ENCODE measurements at places on chromosomes 4 and X.
A peak's percentile ranks its signal among the peaks of the same experiment; 100 is the strongest.

DNA sequence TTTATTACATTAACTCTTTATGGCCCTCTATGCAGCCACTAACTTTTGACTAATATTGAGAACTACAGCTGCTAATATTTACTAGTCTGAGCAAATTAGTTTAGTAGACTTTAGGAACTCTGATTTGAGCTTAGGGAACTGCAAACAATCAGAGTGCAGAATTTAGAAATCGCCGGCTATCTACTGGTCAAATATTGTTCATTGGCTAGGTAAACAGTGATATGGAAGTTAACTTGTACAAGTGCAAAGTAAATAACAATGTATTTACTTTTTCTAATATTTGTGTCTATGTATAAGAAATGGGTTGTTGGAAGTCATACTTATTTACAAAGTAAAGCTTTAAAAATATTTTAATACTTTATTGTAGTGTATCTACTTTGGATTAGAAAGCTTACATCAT lies 279.6 kb downstream of the CFAP299 start:
- no peaks in the 10 kb centered on the region for H3K36me3 ChIP-seq
- H3K27ac ChIP-seq, result no peak overlapping the region
- no peaks in the 10 kb centered on the region for H3K4me1 ChIP-seq
- H3K4me3 ChIP-seq, result no peak overlapping the region
- H3K27me3 ChIP-seq, result peaks cover 3% of the 10 kb centered on the region

GRCh38 chrX:134749706-134750445 lies 91.6 kb upstream of the PLAC1 start:
- no peaks in the 10 kb centered on the region for H3K36me3 ChIP-seq
- H3K27ac ChIP-seq, result no peak overlapping the region
- no peak overlapping the region for H3K4me3 ChIP-seq
- H3K27me3 ChIP-seq, result peaks cover 19% of the 10 kb centered on the region
- no peak for DNase-seq
- H3K4me1 ChIP-seq, result no peaks in the 10 kb centered on the region

- no peaks in the 10 kb centered on the region for H3K27me3 ChIP-seq
- H3K27ac ChIP-seq, result no peak overlapping the region
- H3K4me3 ChIP-seq, result no peak overlapping the region
- H3K4me1 ChIP-seq, result peaks cover 3% of the 10 kb centered on the region
- no peak for DNase-seq
- H3K36me3 ChIP-seq, result peaks cover 7% of the 10 kb centered on the region
These were observed 215.9 kb downstream of the LRBA start for GRCh38 chr4:150799207-150799606.

GRCh38 chrX:87895421-87895820 lies 377.8 kb downstream of the KLHL4 start:
- H3K27ac ChIP-seq, result no peak overlapping the region
- H3K36me3 ChIP-seq, result no peaks in the 10 kb centered on the region
- no peaks in the 10 kb centered on the region for H3K4me1 ChIP-seq
- no peak for DNase-seq

DNA sequence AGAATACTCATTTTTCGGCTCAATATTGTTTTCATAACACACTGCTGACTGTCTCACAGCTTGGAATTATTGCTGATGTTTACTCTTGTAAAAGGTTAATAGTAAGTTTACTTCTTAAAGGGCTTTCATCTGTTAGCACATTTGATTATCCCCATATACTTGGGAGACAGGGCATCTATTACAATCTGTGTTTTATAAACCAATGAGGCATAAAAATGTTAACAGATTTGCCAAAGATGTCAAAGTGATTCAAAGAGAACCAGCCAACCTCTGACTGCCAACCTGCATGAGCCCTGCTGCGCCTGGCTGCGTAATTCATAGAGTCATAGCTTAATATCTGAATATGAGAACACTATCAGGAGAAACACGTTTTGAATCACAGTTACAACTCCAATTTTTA lies 665.6 kb downstream of the TRIML1 start:
- H3K27me3 ChIP-seq, result no peaks in the 10 kb centered on the region
- no peak for DNase-seq
- no peak overlapping the region for H3K4me3 ChIP-seq
- no peaks in the 10 kb centered on the region for H3K36me3 ChIP-seq

GRCh38 chrX:37349221-37350033 lies at the start of gene PRRG1:
TSS of gene PRRG1 (plus strand) at chrX:37349364. CDS start at chrX:37406250, 56,886 bp downstream.
- peak within 1 kb of the TSS; percentile 26 for H3K4me3 ChIP-seq
- no peak within 1 kb of the TSS for H3K27ac ChIP-seq
- no peak for DNase-seq
- no peaks in the 10 kb centered on the region for H3K36me3 ChIP-seq
- H3K4me1 ChIP-seq, result peaks cover 2% of the 10 kb centered on the region
- peaks cover 20% of the 10 kb centered on the region for H3K27me3 ChIP-seq

DNA sequence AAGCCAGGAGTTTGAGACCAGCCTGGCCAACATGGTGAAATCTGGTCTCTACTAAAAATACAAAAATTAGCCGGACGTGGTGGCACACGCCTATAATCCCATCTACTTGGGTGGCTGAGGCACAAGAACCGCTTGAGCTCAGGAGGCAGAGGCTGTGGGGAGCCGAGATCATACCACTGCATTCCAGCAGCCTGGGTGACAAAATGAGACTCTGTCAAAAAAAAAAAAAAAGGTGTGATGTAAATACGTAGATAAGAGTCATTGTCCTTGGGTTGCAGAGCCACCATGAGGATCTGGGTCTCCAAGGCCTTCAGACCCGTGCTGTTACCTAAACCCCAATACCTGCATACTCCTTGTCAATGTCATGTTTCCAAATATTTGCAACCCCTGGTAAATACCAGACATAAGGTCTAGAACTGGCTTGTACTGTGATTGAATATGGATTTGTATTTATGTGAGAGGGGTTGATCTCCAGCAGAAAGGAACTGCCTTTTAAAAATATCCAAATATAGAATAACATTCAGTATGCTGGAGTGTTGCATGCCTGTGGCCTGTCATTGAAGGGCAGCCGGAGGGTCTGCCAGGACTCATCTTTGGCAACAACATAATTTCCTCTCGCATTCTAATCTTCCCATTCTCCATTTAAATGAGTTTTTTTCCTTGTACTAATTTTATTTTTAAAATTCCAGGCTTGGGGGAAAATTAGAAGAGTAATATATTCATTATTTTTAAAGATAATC lies 40.4 kb downstream of the ATXN3L start:
- peak overlapping the region; percentile 52 for H3K27ac ChIP-seq
- DNase-seq, result no peak
- no peaks in the 10 kb centered on the region for H3K36me3 ChIP-seq
- H3K27me3 ChIP-seq, result no peaks in the 10 kb centered on the region
- H3K4me1 ChIP-seq, result peaks cover 16% of the 10 kb centered on the region

DNA sequence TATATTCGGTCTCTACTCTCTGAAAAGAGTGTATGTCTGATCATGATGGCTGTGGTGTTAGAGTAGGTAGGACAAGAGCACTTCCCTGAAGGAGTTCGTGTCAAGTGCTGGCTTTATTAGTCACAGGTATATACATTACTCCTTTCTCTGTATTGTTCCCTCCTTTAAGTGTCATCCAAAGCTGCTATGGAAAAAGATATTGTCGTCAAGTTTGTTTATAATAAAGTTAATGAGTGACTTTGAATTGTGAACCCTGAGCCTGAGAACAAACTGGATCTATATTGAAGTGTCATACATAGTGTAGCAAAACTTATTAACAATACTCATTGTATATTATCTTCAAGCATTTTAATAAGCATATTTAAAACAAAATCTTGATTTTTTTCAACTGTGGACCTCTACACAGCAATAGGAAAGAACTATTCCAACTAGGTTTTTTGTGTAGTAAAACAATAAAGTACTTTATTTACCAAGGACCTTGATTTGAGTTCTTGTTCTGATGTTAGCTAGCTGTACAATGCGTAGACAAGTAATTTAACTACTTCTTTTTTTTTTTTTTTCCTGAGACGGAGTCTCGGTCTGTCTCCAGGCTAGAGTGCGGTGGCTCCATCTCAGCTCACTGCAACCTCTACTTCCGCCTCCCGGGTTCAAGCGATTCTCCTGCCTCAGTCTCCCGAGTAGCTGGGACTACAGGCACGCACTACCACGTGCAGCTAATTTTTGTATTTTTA lies 177.7 kb downstream of the RAPGEF2 start:
- H3K36me3 ChIP-seq, result no peaks in the 10 kb centered on the region
- no peaks in the 10 kb centered on the region for H3K4me1 ChIP-seq
- no peak overlapping the region for H3K4me3 ChIP-seq
- H3K27me3 ChIP-seq, result no peaks in the 10 kb centered on the region
- no peak overlapping the region for H3K27ac ChIP-seq

GRCh38 chrX:15298201-15298600 lies 17.2 kb downstream of the ASB11 start:
- H3K27ac ChIP-seq, result no peak overlapping the region
- no peak for DNase-seq
- no peak overlapping the region for H3K4me3 ChIP-seq
- no peaks in the 10 kb centered on the region for H3K36me3 ChIP-seq
- no peaks in the 10 kb centered on the region for H3K27me3 ChIP-seq

GRCh38 chr4:24260923-24261564 lies 323.3 kb downstream of the DHX15 start:
- H3K27me3 ChIP-seq, result no peaks in the 10 kb centered on the region
- no peaks in the 10 kb centered on the region for H3K36me3 ChIP-seq
- no peak for DNase-seq
- no peak overlapping the region for H3K27ac ChIP-seq
- H3K4me1 ChIP-seq, result no peaks in the 10 kb centered on the region
- no peak overlapping the region for H3K4me3 ChIP-seq

DNA sequence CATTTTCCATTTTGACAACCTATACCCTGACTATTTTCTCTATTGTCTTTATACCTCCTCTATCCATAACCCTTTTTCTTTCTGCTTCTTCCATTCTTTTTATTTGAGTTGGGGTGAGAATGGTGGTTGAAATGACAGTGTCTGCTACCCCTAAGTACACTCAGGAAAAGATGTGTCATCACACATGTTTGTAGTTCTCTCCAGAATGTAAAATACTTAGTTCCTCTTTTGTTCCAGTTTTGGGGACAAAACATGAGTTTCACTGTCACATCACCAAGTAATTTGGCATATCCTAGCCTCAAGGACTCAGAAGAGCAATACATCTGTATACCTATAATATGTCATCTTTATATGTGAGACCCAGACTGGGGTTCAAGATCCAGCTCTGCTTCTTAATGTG lies 90.3 kb downstream of the COMMD8 start:
- no peak for DNase-seq
- H3K27ac ChIP-seq, result no peak overlapping the region
- no peaks in the 10 kb centered on the region for H3K36me3 ChIP-seq
- H3K4me3 ChIP-seq, result no peak overlapping the region
- H3K27me3 ChIP-seq, result no peaks in the 10 kb centered on the region

DNA sequence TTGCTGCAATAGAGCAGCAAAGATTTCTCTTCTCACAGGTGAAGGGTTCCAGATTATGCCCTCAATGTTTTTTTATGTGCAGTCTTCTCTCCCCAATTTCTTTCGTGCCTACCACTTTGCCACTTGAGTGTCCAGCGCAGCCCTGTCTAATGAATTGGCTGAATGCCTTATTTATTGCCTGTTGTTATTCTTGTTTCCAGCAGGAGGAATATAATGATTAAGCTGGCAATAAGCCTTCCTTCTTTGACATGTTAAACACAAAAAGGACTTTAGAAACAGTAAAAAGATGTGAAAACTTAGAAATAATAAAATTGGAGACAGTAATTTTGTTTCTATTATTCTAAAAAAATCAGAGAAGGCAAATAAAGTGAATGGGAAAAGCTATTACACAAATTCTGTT lies 34.6 kb upstream of the FRAS1 start:
- no peak overlapping the region for H3K27ac ChIP-seq
- no peak for DNase-seq
- H3K4me1 ChIP-seq, result no peaks in the 10 kb centered on the region
- H3K27me3 ChIP-seq, result peaks cover 1% of the 10 kb centered on the region
- no peak overlapping the region for H3K4me3 ChIP-seq

DNA sequence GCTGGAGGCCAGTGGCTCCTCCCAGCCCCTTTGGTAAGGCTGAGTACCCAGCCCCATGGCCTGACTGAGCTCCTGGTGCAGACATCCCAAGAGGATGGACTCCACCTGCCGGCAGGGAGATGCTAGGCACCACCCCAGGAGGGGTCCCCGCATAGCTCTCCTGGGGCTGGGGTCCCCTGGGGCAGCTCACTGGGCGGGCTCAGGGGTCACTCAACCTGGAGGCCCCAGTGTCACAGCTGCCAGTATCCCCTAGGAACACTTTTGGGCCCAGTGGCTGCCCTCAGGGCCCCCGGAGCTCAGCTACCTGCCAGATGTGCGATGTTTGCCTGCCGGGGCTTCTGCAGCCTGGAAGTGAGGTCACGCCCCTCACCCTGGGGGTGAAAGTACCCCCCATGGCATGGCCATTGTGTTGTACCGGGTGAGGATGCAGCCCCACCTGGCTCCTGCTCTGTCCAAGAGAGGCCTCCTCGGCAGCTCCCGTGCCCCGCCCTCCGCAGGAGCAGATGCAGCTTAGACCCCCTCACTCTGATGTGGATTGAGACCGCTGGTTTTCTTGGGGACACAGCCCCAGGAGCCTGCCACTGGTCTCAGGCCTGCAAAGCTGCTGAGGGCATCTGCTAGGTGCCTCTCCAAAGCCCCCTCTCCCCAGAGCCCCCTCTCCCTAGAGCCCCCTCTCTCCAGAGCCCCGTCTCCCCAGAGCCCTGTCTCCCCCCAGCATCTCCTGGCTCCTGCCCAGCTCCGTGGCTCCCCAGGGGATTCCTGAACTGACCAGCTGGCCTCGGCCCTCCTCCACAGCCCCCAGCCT lies 6.7 kb upstream of the HGFAC start:
- H3K4me3 ChIP-seq, result no peak overlapping the region
- H3K36me3 ChIP-seq, result no peaks in the 10 kb centered on the region
- no peaks in the 10 kb centered on the region for H3K27me3 ChIP-seq
- no peak for DNase-seq
- H3K4me1 ChIP-seq, result no peaks in the 10 kb centered on the region

GRCh38 chr4:94346541-94346940 lies 3.9 kb upstream of the HPGDS start:
- no peak overlapping the region for H3K4me3 ChIP-seq
- no peak for DNase-seq
- peaks cover 74% of the 10 kb centered on the region for H3K4me1 ChIP-seq
- no peaks in the 10 kb centered on the region for H3K36me3 ChIP-seq
- no peaks in the 10 kb centered on the region for H3K27me3 ChIP-seq

GRCh38 chr4:67576538-67576937 lies 18.0 kb downstream of the STAP1 start:
- peak overlapping the region; percentile 30 for H3K4me3 ChIP-seq
- H3K4me1 ChIP-seq, result peaks cover 52% of the 10 kb centered on the region
- H3K27me3 ChIP-seq, result no peaks in the 10 kb centered on the region
- H3K36me3 ChIP-seq, result peaks cover 78% of the 10 kb centered on the region
- DNase-seq, result no peak

GRCh38 chr4:138902705-138903104 lies 112.9 kb upstream of the NOCT start:
- H3K36me3 ChIP-seq, result no peaks in the 10 kb centered on the region
- H3K4me1 ChIP-seq, result peaks cover 4% of the 10 kb centered on the region
- H3K27me3 ChIP-seq, result peaks cover 4% of the 10 kb centered on the region
- H3K27ac ChIP-seq, result no peak overlapping the region

DNA sequence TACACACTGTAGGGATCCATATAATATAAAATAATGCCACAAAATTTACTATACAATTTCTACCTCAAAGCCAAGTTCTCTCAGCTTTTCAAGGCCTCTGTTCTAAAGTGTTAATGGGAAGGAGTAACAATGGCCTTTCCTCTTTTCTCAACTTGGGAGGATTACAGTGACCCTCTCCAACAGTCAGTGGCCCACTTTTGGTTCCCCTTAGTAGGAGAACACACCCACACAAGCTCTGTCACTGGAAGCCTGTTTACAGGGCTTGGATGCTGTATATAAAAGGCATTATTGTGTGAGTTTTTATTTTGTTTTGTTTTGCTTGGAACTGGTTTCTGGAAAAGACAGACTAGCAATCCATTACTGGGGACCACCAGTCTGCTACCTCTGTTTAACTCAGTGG lies 1.8 kb downstream of the ARHGEF6 start:
- DNase-seq, result no peak
- no peaks in the 10 kb centered on the region for H3K27me3 ChIP-seq
- H3K27ac ChIP-seq, result peak overlapping the region; percentile 97
- H3K36me3 ChIP-seq, result peaks cover 44% of the 10 kb centered on the region
- H3K4me1 ChIP-seq, result peaks cover 61% of the 10 kb centered on the region
- H3K4me3 ChIP-seq, result peak overlapping the region; percentile 90
